ENCODE measurements at places on chromosomes 1 and 21. TPM values are rescaled to one million over a fixed set of nuclear protein-coding genes. Genes with fewer than 3 reads are reported as not detected.

Gene NTMT2
- not detected for polyA plus RNA-seq

Gene ERICH3
- polyA plus RNA-seq, result 0.15 TPM

Gene CD5L
- polyA plus RNA-seq, result 16.8 TPM

Gene MCOLN3
- 0.68 TPM for polyA plus RNA-seq

Gene LAMC1
- 4.9 TPM for polyA plus RNA-seq

Gene PDC
- not detected for polyA plus RNA-seq

Gene RNU1-4
- polyA plus RNA-seq, result not detected

Gene TLCD4
- polyA plus RNA-seq, result 0.26 TPM

Gene WLS
- polyA plus RNA-seq, result 9.3 TPM

Gene TNNI3K
- 2.8 TPM for polyA plus RNA-seq

- H3K27ac ChIP-seq, result no peak overlapping the region
- H3K36me3 ChIP-seq, result no peaks in the 10 kb centered on the region
- H3K4me3 ChIP-seq, result no peak overlapping the region
- DNase-seq, result no peak
- H3K4me1 ChIP-seq, result peaks cover 26% of the 10 kb centered on the region
These were observed 29.1 kb downstream of the PLPP3 start for GRCh38 chr1:56550138-56550858.

- no peak for DNase-seq
These were observed 176.8 kb downstream of the ATP6V1G3 start for GRCh38 chr1:198363625-198364151.

- DNase-seq, result no peak
- no peak overlapping the region for H3K4me3 ChIP-seq
- no peaks in the 10 kb centered on the region for H3K4me1 ChIP-seq
- no peak overlapping the region for H3K27ac ChIP-seq
These were observed 56.8 kb upstream of the KDM4A start for GRCh38 chr1:43592974-43593683.

DNA sequence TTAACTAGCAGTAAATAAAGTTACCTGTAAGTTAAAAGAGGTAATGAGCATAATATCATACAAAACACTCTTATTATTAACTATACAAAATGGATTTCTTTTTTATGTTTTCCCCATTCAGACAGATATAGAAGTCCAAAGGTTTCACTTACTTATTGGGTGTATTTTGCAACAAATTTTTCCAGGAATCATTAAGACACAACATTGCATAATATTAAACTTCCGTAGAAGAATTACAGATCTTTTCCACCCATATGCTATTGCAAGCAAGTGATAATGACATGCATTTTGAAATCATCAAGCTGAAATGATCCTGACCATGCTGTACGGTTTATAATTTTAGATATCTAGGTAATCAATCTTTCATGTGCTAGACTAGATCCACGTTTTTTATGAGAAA, 957.0 kb downstream of the NCAM2 start:
- no peak overlapping the region for H3K27ac ChIP-seq
- H3K27me3 ChIP-seq, result no peaks in the 10 kb centered on the region
- H3K36me3 ChIP-seq, result no peaks in the 10 kb centered on the region
- no peak for DNase-seq
- H3K4me3 ChIP-seq, result no peak overlapping the region

DNA sequence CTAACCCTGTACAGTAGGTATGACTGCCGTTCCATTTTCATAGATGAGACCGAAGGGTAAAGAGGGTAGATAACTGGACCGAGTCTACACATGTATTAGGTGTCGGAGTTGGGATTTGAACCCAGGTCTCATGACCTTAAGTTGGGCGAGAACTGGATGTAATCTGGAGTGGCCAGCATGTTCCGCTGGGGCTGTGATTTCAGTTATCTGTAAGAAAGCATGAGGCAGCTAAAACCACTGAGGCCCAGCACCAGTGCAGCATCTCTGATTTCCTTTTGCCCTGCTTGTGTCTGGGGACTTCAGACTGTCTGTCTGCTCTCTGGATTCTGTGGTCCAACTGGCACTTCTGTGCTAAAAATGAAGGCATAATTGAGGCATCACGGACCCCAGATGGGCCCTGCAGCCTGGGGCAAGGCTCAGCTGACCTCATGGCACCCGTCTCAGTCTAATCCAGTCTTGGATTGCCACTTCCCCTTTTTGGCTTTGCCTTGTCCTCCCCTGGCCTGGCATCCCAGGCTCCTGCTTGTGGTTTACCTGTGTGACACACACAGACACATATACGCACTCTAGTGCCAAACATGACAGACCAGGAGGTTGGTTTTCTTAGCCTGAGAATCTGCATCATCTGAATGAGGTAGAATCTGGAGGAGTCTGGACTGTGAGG, 180.2 kb downstream of the KIF26B start:
- no peaks in the 10 kb centered on the region for H3K27me3 ChIP-seq
- H3K4me1 ChIP-seq, result no peaks in the 10 kb centered on the region
- no peak overlapping the region for H3K4me3 ChIP-seq
- no peaks in the 10 kb centered on the region for H3K36me3 ChIP-seq

DNA sequence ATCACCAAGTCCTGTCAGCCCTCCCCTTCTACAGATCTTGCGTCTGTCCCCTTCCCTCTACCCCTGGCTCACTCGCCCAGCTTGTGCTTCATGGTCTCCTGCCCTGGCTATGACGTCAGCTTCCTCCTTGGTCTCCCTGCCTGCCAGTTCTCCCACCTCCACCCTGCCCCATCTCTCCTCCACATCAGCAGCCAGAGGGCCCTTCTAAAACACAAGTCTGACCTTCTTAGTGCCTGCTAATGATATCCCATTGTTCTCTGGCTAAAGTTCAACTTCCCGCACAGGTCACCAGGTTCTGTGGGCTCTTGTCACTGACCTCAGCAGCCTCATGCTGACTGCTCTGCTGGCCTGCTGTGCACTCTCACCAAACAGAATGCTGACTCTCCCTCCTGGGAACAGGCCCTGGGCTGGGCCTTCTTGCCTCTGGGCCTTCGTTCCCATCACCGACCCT, 24.7 kb upstream of the MYCL start:
- no peak overlapping the region for H3K4me3 ChIP-seq
- no peak for DNase-seq
- H3K36me3 ChIP-seq, result no peaks in the 10 kb centered on the region
- H3K27me3 ChIP-seq, result no peaks in the 10 kb centered on the region
- no peaks in the 10 kb centered on the region for H3K4me1 ChIP-seq
- no peak overlapping the region for H3K27ac ChIP-seq

DNA sequence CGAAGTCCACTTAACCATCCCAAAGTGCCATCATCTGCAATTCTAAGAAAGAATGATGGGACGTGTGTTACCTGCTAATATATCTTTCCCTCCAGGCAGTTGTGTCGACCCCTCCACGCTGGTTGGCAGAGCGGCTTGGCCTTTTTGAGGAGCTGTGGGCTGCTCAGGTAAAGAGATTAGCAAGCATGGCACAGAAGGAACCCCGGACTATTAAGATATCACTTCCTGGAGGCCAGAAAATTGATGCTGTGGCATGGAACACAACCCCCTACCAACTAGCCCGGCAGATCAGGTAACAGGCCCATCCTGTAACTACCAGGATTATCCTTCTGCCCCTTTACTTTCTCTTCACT, 520 bp downstream of the TARS2 start:
- H3K27me3 ChIP-seq, result no peaks in the 10 kb centered on the region
- H3K36me3 ChIP-seq, result peaks cover 25% of the 10 kb centered on the region
- H3K4me1 ChIP-seq, result peaks cover 18% of the 10 kb centered on the region
- peak overlapping the region; percentile 87 for H3K27ac ChIP-seq

DNA sequence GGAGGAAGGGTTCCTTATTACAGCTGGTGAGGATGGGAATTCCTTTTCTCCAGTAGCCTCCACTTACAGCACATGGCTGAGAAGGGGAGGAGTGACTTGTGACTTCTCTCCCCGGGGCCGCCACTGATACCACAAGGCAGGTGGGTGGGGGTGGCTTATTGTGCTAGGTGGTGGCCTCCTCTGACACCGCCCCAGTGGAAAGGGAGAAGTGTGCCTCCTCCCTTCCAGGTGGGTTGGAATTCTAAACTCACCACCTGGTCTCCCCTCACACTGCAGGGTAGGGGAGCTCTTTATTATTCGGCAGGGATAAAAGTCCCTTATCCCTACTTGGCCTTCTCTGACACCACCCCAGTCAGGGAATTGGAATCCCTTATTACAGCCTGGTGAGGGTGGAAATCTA, 89.5 kb downstream of the CCDC30 start:
- no peaks in the 10 kb centered on the region for H3K27me3 ChIP-seq
- H3K27ac ChIP-seq, result no peak overlapping the region
- H3K4me1 ChIP-seq, result no peaks in the 10 kb centered on the region
- no peak overlapping the region for H3K4me3 ChIP-seq

- no peak overlapping the region for H3K27ac ChIP-seq
- no peak for DNase-seq
- no peaks in the 10 kb centered on the region for H3K4me1 ChIP-seq
These were observed 73.1 kb downstream of the TNFSF4 start for GRCh38 chr1:173134029-173134428.

- no peaks in the 10 kb centered on the region for H3K36me3 ChIP-seq
- H3K4me3 ChIP-seq, result no peak overlapping the region
- no peak overlapping the region for H3K27ac ChIP-seq
- H3K27me3 ChIP-seq, result peaks cover 42% of the 10 kb centered on the region
These were observed 203.9 kb downstream of the C1orf94 start for GRCh38 chr1:34380526-34381124.

- peak; percentile 90 for DNase-seq
- peaks cover 10% of the 10 kb centered on the region for H3K36me3 ChIP-seq
- H3K27ac ChIP-seq, result peak overlapping the region; percentile 91
- no peaks in the 10 kb centered on the region for H3K27me3 ChIP-seq
- peaks cover 58% of the 10 kb centered on the region for H3K4me1 ChIP-seq
- peak overlapping the region; percentile 98 for H3K4me3 ChIP-seq
These were observed 860 bp downstream of the TMEM63A start for GRCh38 chr1:225881081-225881958.

DNA sequence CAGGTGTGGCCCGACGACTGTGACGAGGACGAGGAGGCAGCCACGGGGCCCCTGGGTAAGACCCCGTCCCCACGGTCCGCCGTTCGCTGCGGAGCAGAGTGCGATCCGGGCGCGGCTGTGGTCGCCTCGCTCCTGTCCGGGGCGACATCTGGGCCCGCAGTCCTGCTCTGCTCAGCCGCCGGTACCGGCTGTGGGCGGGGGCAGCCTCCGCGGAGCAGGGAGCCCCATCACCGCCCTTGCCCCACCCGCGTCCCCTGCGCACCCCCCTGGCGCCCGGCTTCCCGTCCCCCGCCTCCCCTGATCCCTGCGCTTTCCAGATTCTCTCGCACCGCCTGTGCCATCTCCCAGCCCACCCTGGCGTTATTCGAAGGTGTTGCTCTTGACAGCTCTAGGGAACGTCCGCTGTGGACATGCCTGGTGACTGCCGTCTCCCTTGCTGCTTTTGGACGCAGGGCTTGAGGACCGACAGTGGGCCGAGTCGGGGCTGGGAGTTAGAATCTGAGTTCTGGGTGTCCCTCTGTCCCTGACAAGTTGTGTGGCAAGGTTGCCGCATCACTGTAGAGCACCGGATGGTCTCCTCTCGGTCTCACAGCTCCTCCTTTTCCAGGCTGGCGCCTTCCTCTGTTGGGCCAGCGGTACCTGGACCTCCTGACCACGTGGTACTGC, 596 bp downstream of the TOR3A start:
- peaks cover 47% of the 10 kb centered on the region for H3K4me1 ChIP-seq
- peaks cover 18% of the 10 kb centered on the region for H3K36me3 ChIP-seq
- DNase-seq, result no peak
- no peaks in the 10 kb centered on the region for H3K27me3 ChIP-seq
- peak overlapping the region; percentile 97 for H3K4me3 ChIP-seq

GRCh38 chr1:227560393-227561173, 2.8 kb upstream of the ZNF678 start:
- peaks cover 5% of the 10 kb centered on the region for H3K4me1 ChIP-seq
- H3K27me3 ChIP-seq, result peaks cover 43% of the 10 kb centered on the region
- no peaks in the 10 kb centered on the region for H3K36me3 ChIP-seq
- no peak overlapping the region for H3K27ac ChIP-seq
- DNase-seq, result no peak
- H3K4me3 ChIP-seq, result no peak overlapping the region

GRCh38 chr21:31255036-31255435, 89.0 kb downstream of the TIAM1 start:
- DNase-seq, result no peak
- H3K27me3 ChIP-seq, result no peaks in the 10 kb centered on the region
- H3K27ac ChIP-seq, result no peak overlapping the region
- H3K36me3 ChIP-seq, result no peaks in the 10 kb centered on the region
- no peak overlapping the region for H3K4me3 ChIP-seq
- H3K4me1 ChIP-seq, result no peaks in the 10 kb centered on the region

- no peak overlapping the region for H3K4me3 ChIP-seq
- H3K4me1 ChIP-seq, result no peaks in the 10 kb centered on the region
- H3K36me3 ChIP-seq, result no peaks in the 10 kb centered on the region
- DNase-seq, result no peak
- peaks cover 20% of the 10 kb centered on the region for H3K27me3 ChIP-seq
- no peak overlapping the region for H3K27ac ChIP-seq
These were observed 53.1 kb downstream of the TNR start for GRCh38 chr1:175690298-175690697.

- peaks cover 26% of the 10 kb centered on the region for H3K4me1 ChIP-seq
- no peak overlapping the region for H3K4me3 ChIP-seq
- H3K27ac ChIP-seq, result no peak overlapping the region
- no peak for DNase-seq
These were observed 80.0 kb downstream of the SLC25A24 start for GRCh38 chr1:108120163-108120562.

GRCh38 chr1:89274411-89274857, 1.8 kb upstream of the GBP5 start:
- H3K36me3 ChIP-seq, result no peaks in the 10 kb centered on the region
- no peak for DNase-seq
- H3K4me1 ChIP-seq, result peaks cover 26% of the 10 kb centered on the region
- peak overlapping the region; percentile 37 for H3K27ac ChIP-seq
- H3K27me3 ChIP-seq, result no peaks in the 10 kb centered on the region
- no peak overlapping the region for H3K4me3 ChIP-seq

- no peaks in the 10 kb centered on the region for H3K27me3 ChIP-seq
These were observed 7.0 kb downstream of the CLCN6 start for GRCh38 chr1:11813021-11813420.

DNA sequence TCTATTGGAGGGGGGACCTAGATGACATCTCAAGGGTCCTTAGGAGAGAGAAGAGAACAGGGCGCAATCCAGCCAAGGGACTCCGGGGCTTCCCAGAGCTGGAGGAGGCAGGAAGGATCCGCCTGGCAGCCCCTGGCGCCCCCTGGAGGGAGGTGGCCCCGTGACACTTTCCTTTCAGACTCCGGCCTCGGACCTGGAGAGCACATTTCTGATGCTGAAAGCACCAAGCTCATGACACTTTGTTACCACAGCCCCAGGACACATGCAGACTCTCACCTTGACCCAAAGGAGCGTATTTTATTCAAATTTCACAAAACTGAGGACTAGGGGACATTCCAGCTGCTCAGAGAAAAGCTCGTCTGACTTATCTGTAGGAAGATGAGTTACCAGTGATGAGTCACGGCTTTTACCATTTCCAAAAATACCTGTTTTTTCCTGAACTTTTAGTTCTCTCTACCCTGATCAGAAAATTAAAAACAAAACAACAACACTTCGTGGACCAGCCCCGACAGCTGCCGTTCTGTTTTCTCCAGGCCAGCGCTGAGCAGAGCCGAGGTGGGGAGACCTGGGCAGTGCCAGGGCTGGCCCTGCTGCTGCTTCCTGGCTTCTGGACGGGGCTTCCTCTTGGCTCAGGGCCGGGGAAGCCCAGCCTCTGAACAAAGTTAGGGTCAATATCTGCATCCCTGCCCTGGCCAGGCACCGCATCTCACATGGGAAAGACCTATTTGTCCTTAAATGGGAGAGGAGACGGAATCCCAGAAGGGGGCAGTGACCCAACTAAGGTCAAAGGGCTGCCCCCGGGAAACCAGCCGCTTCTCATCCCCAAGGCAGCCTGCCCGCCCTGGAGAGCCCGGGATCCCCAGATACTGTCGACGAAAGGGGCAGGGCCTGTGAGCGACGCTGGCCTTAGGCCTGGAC, 21.6 kb upstream of the POFUT2 start:
- H3K36me3 ChIP-seq, result no peaks in the 10 kb centered on the region
- no peaks in the 10 kb centered on the region for H3K27me3 ChIP-seq
- DNase-seq, result peak; percentile 86
- no peak overlapping the region for H3K4me3 ChIP-seq

Measured in spleen (tissue), 13 donors.